A549 treated with AZD2906 at 1 μM for 4 hours (cell line): ENCODE measurements at places on chromosomes 4 and X. TPM values are rescaled to one million over a fixed set of nuclear protein-coding genes. Genes with fewer than 3 reads are reported as not detected.

The SHROOM3 gene
- total RNA-seq: 12.1 to 16.1 TPM (median 15.0 TPM) in 5 replicates

The OTOP1 gene
- total RNA-seq: not detected in 5 replicates

The SPANXN5 gene
- not detected in 5 replicates for total RNA-seq

The TRIM60 gene
- not detected in 5 replicates for total RNA-seq

The TMEM184C gene
- 19.8 to 22.3 TPM (median 20.5 TPM) in 5 replicates for total RNA-seq

The ZCCHC18 gene
- 0.02 to 0.24 TPM (median 0.09 TPM) in 4 of 5 replicates, not detected in the other for total RNA-seq
